Stimulated activated CD8-positive, alpha-beta memory T cell treated with anti-CD3 and anti-CD28 coated beads, Interleukin-4, amount 100 ng/mL, for 1 hour (primary cell): ENCODE measurements at places on chromosomes 13 and 19.

- DNase-seq = no peak
Measured at GRCh38 chr13:94994506-94994905, 282.2 kb upstream of the SOX21 start.

DNA sequence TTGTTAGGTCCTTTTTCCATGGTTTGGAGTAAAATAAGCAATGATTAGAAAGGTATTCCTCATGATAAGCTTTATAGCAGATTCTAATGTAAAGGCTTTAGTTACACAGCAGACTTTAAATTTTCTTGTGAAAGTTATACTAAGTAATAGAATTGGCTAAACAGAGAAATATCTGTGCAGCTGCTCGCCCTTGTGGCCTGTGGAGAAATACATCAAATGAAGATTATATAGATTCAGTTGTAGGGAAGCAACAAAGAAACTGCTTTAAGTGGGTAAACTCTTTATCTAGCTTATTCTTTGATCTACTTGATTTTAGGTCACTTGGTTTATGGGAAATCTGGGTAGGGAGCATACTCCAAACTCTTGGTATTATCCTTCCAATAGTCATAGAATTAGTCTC, 1269.7 kb upstream of the SPRY2 start:
- no peak for DNase-seq

DNA sequence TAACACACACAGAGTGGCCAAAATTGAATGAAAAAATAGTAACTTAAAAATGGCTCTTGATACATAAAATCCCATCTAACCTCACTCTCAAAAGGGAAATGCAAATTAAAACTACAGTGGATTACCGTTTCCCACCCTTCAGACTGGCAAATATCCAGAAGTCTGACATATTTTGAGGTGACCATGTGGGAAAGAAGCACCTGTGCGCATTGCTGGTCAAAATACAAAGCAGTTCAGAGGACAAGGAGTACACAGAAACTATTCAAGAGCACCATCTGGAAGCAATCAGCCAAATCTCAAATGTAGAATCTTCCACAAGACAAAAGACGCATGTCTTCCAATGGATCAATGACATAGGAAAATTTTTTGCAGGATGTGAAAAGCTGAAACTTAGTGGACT, 23.2 kb downstream of the NALCN start:
- no peak for DNase-seq

DNA sequence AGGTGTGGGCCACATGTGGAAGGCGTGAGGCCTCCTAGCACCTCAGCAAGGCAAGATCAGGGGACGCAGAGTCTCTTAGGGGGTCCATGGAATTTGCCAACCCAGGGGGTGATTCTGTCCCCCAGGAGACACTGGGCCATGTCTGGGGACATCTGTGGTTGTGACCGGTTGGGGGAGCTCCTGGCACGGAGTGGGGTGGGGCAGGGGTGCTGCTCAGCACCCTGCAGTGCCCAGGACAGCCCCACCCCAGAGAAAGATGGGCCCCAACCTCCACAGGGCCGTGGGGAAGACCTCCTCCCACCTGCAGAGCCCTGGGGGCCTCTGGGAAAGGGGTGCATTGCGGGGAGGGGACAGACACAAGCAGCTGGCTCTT, 4.0 kb downstream of the MKNK2 start:
- DNase-seq = no peak

DNA sequence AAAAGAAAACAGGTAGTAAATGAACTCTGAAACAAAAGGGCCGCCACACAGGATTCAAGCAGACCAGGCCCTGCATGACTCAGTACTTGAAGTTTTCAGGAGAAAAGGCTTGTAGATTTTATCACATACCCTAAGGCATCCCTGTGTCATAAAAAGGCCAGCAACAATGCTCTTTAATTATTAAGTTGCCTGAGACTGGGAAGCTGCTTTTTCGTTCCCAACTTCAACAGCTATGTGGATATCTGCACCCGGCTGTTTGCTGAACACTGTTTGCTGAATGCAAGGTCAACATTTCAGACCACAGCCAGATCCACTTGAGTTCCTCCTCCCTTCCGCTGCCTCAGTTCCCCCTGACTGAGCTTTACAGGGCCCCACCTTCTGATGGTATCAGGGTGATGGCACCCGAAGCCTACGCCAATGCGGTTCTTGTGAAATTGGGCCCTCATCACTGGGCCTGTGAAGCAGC, 6.1 kb upstream of the ECH1 start:
- no peak for DNase-seq
